Inflammatory macrophage treated with lipopolysaccharide for 4 hours (primary cell): ENCODE measurements at places on chromosomes 6 and 20.

- DNase-seq: no peak
These were observed 96.1 kb downstream of the BMP7 start for GRCh38 chr20:57170343-57170742.

GRCh38 chr20:37853823-37854375, 49.0 kb upstream of the VSTM2L start:
- no peak for DNase-seq

DNA sequence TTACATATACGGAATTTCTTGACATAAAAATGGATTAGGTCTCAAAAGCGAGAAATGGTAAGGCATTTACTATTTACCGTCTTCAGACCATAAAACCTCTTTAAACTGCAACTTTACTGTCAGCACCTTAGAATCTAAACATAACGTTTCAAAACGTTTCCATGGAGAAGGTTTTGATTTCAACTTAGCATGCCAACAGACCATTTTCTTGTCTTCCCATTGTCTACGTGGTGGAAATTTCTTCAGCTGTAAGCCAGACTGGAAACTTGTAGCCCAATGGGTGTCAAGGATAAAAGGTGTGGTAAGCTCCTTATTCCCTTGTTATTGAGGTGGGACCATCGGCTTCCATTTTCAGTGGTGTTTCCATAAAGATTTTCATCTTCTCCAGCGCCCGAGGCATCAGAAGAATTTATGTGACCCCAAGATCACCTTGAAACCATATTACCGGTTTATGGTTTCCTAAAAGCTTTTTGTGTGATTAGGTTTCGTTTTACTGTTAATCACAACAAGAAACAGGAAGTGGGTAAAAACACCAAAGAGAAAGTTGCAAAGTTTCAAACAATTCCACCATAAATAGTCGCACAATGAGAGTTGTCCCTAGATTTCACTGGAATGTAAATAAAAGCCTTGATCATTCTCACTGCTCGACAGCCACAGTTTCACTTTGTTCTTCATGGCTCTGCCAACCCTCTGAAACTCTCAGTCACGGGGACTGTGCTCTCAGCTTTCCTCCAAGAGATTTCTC, 63.0 kb upstream of the CD2AP start:
- DNase-seq: peak; percentile 68

DNA sequence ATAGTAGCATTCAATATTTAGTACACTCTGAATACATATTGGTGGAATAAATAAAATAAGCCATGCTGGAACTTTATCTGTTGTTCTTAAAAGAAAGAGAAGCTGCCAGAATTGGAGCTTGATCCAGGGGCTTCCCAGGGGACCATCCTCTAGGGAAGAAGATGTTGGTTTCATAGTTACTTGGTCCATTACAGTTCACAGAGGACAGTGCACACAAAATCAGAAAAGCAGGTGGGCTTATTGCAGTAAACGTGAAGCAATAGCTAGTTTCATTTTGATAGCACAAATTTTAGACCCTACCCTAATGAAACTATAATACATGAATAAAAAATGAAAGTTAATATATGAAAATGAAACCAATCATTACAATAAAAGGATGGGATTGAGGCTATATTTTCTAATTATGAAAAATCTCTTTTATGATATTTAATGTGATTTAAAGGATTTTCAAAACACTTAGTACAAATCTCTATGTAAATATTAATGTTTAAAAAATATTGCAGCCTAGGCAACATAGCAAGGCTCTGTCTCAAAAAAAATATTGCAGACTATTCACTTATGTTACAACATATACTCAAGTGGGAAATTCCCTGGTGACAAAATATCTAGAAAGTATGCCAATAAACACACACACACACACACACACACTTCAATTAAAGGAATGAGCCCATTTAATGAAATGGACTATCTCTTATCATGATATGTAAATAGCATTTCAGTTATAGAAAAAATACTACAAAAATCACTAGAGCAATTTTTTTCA, 227.0 kb upstream of the MARCKS start:
- peak; percentile 94 for DNase-seq

- peak; percentile 63 for DNase-seq
These were observed 177.7 kb upstream of the CDYL start for GRCh38 chr6:4598384-4598995.

DNA sequence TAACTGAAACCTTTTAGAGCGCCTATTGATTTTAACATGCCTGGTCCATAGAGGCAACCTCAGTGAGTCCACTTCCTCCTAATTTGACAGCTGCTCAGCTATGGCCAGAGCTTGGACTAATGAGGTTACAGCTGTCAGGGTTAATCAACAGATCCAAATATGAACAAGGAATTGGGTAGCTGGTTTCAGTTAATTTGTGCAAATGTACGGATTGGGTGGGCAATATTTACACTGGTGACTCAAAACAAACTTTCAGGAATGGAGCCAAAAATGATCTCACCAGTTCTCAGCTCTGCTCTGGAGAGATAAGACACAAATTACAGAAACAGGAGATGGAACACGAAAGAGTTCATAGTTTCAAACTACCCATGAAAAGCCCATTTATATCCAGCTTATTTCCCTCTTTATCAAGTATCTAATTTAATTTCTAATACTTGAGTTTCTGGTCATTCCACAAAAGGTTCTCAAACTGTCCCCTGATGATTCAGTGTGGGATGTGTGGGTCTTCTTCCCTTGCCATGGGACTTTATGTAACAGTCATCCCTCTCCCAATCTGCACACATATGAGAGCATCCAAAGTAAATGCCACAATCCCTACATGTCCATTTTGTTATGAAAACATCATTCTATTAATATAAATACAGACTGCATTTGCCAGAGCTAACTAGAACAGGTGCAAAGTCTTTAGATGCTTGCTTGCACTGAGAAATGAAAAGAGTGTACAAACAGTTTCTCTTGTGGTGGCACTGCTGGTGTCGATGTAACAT, 149.9 kb downstream of the RPS12 start:
- no peak for DNase-seq

DNA sequence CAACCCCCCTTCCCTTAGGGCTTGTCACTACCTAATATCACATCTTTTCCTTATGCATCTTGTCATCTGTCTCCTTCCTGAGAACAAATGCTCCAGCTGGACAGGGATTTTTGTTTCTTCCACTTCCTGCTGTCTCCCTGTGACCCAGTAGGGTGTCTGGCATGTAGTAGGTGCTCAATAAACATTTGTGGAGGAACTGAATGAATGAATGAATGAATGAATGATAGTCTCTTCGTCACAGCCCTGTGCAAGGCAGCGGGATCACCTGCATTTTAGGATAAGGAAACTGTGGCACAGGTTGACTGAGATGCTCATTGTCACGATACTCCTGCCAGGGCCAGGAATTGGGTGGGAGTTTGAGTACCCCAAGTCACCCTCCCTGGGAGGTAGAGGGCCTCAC, 14.2 kb downstream of the LEMD2 start:
- DNase-seq: no peak

- DNase-seq: no peak
These were observed 1.1 kb downstream of the VGLL2 start for GRCh38 chr6:117266257-117267053.

GRCh38 chr6:117384659-117385058, 41.1 kb downstream of the ROS1 start:
- DNase-seq: no peak

GRCh38 chr20:9578594-9578993, 64.2 kb downstream of the LAMP5 start:
- peak; percentile 68 for DNase-seq

- no peak for DNase-seq
These were observed 37.8 kb downstream of the HFE start for GRCh38 chr6:26124781-26125685.

GRCh38 chr6:40343877-40344565, 243.1 kb downstream of the LRFN2 start:
- DNase-seq: no peak

DNA sequence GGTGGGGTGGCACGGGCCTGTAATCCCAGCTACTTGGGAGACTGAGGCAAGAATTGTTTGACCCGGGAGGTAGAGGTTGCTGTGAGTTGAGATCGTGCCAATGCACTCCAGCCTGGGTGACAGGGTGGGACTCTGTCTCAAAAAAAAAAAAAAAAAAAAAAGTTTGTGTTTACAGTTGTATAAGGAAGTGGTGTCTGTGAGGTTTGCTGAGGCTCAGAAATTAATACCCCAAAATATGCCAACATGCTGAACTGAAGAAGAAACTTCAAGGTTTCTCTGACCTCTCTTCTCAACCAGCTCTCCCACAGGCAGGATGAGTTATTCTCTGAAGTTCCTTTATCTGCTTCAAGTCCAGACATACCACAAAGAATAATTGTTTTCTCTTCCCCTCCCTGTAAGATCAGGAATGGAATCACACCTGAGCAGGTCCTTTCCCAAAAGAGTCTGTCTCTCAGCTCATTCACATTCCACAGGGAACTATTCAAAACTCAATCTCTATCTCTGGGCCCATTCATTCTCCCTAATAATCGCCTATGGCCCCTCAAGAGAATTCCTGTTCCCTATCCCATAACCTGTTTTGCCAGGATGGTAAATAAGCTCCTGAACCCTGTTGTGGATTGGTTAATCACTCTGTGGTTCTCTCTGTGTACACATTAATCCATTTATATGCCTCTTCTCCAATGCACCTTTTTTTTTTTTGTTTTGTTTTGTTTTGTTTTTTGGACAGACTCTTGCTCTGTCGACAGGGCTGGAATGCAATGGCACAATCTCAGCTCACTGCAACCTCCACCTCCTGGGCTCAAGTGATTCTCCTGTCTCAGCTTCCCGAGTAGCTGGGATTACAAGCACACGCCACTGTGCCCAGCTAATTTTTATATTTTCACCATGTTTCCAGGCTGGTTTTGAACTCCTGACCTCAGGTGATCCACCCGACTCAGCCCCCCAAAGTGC, 17.4 kb upstream of the KIFC1 start:
- DNase-seq: no peak

DNA sequence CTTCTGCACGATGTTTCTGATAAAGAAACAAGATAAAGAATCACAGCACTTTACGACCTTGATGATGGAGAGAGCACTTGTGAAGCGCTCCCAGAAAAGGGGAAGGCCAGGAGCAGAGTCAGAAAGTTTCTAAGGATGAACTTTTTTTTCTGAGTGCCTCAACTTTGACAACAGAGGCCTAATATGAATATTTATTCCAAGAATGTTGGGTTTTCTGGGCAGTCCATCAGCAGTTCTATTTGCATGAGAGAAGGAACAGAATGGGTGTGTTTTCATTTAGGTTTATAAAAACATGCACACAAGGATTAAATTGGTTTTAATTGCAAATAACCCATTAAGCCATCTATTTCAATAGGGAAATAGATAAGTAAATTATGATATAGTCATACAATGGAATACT, 204.9 kb downstream of the SIM1 start:
- DNase-seq: no peak

- DNase-seq: no peak
These were observed 16.9 kb downstream of the RBM38 start for GRCh38 chr20:57408131-57408530.

GRCh38 chr6:163457637-163458561, 43.4 kb downstream of the QKI start:
- DNase-seq: peak; percentile 81

DNA sequence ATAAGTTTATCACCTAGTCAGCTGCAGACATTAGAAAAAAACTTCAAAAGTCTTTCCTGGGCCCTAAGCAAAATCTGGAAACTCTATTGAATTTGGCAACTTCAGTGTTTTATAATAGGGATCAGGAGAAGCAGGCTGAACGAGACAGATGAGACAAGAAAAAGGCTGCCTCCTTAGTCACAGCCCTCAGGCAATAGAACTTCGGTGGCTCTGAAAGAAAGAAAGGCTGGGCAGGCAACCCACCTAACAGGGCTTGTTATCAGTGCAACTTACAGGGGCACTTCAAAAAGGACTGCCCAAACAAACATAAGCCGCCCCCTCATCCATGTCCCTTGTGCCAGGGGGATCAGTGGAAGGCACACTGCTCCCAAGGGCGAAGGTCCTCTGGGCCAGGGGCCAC, 657.9 kb upstream of the HS3ST5 start:
- DNase-seq: no peak

GRCh38 chr20:4064144-4064909, 49.0 kb upstream of the RNF24 start:
- DNase-seq: peak; percentile 75

GRCh38 chr6:2213086-2213485, 32.3 kb downstream of the GMDS start:
- DNase-seq: no peak

- DNase-seq: no peak
These were observed 111.6 kb downstream of the TINAG start for GRCh38 chr6:54419885-54420284.

DNA sequence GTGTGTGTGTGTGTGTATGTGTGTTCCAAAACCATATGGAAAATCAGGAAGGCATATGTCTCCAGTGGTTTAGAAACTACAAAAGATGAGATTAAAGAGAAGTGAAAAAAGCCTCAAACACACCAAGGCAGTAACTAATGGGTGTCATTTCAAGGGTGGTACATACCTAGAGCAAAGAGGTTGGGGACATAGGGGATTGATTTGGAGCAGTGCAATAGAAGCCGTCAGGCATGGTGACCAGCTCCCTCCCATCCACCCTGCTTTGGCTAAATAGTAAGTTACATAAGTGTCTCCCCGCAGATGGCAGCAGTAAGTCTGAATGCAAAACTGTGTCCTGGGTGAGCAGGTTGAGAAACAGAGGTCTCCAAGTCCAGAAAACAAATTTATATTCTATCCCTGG, 10.4 kb upstream of the ELMO2 start:
- no peak for DNase-seq

- DNase-seq: no peak
These were observed 297.9 kb upstream of the RIMS1 start for GRCh38 chr6:71588490-71588889.

- DNase-seq: peak; percentile 57
These were observed 213.9 kb upstream of the CNR1 start for GRCh38 chr6:88380083-88380482.

GRCh38 chr6:31729515-31729978, 448 bp upstream of the DDAH2 start:
- DNase-seq: peak; percentile 87
